Amniotic epithelial cell (primary cell): ENCODE measurements at places on chromosomes 16 and 17.

DNA sequence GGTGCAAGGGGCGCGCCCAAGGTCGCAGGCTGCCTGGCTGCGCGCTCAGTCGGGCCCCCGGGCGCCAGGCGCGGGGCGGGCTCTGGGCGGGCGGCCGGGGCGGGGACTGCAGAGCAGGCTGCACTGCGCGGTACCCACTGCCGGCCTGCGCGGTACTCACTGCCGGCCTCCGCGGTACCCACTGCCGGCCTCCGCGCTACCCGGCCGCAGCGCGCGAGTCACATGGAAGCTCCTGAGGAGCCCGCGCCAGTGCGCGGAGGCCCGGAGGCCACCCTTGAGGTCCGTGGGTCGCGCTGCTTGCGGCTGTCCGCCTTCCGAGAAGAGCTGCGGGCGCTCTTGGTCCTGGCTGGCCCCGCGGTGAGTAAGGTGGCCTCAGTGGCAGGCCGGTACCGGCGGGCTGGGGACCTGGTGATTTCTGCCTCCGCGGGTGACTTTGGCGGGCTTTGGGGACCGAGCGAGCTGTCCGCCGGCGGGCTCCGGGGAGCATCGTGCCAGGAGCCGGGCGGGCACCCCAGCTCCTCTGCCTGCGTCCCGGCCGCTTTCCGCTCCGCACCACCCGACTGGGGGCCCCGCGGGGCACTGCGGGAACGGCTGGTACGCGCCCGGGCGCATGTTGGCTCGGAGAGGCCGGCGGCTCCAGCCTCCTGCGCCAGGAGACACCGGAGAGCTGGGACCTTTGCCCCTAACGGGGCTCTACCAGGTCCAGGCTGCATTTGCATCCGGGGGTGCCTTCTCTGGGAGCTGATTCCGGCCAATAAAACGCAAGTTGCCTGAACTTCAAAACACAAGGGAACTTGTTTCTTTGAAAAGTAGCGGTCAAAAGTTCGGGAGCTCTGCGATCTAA is at the start of gene SLC47A1:
TSS of gene SLC47A1 (plus strand) at position 137 of the 844 bp plus-strand sequence. CDS start at position 223, 86 bp downstream.
- no peak for DNase-seq

DNA sequence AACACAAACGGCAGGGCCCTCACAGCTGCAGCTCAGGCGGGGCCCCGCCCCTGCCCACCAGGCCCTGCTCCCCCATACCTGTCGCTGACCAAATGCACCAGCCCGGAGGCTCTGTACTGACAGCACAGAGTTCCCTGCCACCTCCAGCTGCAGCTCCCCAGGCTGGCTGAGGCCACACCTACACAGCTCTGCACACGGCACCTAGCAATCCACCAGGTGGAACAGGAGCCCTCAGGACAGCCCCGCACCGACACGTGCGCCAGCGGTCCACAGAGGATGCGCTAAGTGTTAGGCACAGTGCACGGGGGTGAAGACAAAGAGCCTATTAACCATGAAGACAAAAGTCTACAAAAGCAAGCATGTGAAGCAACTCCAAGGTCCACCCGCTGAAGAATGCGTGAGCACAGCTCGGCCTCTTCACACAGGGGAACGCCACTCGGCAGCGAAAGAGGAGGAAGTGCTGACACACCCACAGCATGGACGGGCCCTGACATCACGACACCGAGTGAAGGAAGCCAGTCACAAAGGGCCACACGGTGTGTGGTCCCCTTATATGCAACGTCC is 5.4 kb downstream of the ZCCHC14 start:
- DNase-seq, result no peak

DNA sequence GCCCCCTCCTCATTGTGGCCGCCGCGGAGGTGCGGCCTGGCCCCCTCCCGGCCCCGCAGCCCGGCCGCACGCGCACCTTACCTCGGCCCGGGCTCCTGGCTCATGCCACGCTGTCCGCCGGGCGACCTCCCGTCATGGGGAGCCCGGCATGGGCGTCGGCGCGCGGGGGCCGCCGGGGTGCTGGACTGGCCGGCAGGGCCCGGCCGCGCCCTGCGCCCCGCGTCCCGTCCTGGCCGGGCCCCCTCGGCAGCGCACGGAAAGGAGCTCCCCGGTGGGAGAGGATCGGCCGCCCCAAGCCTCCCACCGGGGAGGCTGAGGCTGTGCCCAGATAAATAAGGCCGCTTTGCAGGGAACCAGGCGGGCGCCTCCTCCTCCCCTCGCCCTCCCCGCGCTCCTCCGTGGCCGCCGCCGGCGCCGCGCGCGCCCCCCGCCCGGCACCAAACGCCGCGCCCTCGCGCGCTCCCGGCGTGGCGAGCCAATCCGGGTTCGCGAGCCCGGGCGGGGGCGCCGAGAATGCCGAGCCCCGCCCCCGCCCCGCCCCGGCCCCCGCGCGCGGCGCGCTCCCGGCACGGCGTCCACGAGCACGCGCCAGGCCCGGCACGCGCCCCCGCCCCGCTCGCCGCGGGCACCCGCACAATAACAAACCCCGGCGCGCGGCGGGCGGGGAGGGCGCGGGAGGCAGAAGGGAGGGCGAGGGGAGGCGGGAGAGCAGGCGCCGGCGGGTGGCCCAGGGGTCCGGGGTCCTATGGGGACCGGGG is at the start of gene FBXL16:
TSS of gene FBXL16 (minus strand) at position 371 of the 758 bp plus-strand sequence. CDS start 8,396 bp downstream, outside the sequence.
- no peak for DNase-seq

DNA sequence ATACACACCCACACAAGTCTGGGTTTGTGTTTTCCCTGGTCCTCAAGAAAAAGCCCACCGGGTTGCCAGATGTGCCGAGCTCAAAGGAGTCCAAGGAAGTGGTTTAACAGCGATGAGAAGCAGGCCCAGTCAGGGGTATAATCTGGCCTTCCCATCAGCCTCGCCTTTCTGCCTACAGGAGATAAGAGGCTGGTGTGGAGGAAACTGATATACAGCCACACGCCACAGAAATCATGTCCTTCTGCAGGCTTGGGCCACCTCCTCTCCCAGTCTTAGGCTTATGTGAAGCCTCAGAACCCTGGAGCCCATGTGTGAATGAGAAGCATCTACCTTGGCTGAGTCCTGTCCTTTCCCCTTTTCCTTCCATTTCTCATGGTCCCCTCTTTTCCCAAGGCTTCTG is 43.6 kb upstream of the MMP2 start:
- no peak for DNase-seq

GRCh38 chr16:28183484-28183883 is 28.3 kb downstream of the XPO6 start:
- DNase-seq, result no peak

DNA sequence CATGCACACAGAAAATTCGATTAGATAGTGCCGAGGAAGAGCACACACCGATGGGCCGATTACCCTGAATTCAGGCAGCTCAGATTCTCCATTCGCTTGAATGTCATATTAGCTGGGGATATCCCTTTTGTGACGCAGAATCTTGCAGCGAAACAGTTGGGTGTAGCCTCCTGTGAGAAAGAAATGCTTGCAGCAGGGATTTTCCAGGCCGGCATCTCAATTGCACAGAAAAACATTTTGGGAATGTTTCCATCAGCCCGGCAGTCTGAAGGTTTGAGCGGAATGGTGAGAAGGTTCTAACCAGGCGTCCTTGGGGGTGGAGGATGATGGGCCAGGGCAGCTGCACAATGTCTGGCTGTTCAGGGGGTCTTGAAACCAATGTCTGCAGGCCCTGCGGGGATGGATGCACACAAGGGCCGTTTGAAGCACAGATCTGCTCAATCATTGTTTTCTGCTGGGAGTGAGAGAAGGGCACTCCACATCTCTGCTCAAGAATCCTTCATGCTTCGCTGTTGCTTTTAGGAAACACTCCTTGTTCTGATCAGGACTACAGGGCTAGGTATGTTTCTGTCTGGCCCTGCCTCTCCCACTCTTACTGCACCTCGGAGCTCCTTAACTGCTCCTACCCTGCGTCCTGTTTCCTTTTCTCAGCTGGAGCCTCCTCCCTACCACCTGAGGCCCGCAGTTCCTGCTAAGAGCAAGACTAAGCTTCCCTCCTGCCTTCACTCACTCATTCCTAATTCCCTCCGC is 94.6 kb downstream of the CMIP start:
- DNase-seq, result no peak
